Esophagus (tissue), 2 donors: ENCODE measurements at places on chromosomes 6 and 20. TPM values are rescaled to one million over a fixed set of nuclear protein-coding genes. Genes with fewer than 3 reads are reported as not detected.

The PRKN gene
- polyA plus RNA-seq: 0.28 TPM

The OVOL2 gene
- 4.0 TPM for polyA plus RNA-seq

The TP53TG5 gene
- not detected for polyA plus RNA-seq

The EBF4 gene
- polyA plus RNA-seq: 7.0 TPM

The MCHR2 gene
- not detected for polyA plus RNA-seq

The SRSF12 gene
- 0.31 TPM for polyA plus RNA-seq

The ZBTB22 gene
- 10.2 TPM for polyA plus RNA-seq

The TUBB2B gene
- 8.4 TPM for polyA plus RNA-seq

The ITCH gene
- polyA plus RNA-seq: 19.7 TPM

The MTFR2 gene
- polyA plus RNA-seq: 3.2 TPM

The C20orf96 gene
- polyA plus RNA-seq: 1.9 TPM

The CDH4 gene
- polyA plus RNA-seq: 0.02 TPM

The EHMT2 gene
- polyA plus RNA-seq: 39.6 TPM

The ANKRD66 gene
- not detected for polyA plus RNA-seq

The PDRG1 gene
- 6.8 TPM for polyA plus RNA-seq

The PGC gene
- 1.6 TPM for polyA plus RNA-seq

The APOM gene
- 4.3 TPM for polyA plus RNA-seq

The HRH3 gene
- polyA plus RNA-seq: not detected

The DEFB124 gene
- polyA plus RNA-seq: not detected

The BPIFB1 gene
- polyA plus RNA-seq: 0.77 TPM

The WFDC5 gene
- 6.4 TPM for polyA plus RNA-seq

The PSMB8 gene
- polyA plus RNA-seq: 63.1 TPM

The SIRPD gene
- polyA plus RNA-seq: not detected
